Stimulated activated CD8-positive, alpha-beta memory T cell treated with anti-CD3 and anti-CD28 coated beads, Interleukin-7, amount 100 ng/mL, for 24 hours (primary cell): ENCODE measurements at places on chromosomes 7 and 10.

- no peak for DNase-seq
Measured at GRCh38 chr7:93861325-93861949, 29.1 kb downstream of the TFPI2 start.

- DNase-seq, result no peak
Measured at GRCh38 chr7:132414857-132415256, 161.4 kb downstream of the PLXNA4 start.

DNA sequence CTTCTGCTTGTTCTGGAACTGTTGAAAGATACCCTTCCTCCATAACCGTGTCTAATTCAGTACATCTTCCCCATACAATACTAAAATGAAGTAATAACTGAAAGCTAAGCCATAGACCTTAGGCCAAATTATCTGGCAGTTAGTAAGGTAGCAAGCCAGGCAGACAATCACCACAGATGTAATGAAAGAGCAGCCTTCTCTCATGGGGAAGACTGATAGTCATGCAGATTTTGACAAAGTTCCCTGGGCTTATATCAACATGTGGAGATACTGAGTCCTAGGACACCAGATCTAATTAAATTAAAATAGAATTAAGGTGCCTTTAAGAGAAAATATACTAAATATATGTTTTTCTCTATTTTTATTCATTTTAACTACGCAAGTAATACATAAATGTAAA, 61.5 kb downstream of the PON1 start:
- no peak for DNase-seq

DNA sequence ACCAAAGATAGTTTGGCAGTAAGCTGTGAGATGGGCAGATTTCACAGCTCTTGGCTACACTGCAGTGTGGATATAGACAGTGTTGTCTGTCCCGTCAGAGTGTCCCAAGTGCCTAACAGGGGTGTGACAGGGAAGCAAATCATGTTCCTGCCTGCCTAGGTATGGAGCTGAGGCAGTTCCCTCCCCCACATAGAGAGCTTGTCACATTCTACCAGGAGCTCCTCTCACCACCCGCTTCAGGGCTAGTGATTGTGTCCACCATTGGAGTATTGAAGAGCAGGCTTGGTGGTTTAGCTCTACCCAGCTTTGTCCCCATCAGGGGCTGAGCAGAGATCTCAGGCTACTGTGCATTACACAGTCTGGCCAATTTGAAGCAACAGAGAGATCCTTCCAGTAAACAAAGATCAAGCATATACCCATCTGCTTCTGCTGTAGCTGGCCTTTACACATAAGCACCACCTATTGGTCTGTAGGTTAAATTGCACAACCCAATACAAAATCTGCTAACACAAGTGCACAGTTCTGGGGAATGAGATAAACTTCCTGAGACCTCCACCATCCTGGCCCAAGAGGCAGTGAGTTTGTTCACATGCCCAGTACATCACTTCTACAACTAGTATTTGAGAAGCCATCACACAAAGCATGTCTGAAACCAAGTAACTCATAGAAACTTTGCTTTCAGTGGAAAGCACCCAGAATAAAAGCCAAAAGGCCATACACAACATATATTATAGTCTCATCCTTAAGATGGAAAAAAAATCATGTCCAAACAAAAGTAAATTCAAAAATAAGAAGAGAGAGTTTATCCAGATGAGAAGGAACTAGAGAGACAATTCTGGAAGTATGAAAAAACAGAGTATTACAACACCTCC, 67.3 kb downstream of the GLCCI1 start:
- DNase-seq, result no peak

- DNase-seq, result no peak
Measured at GRCh38 chr10:102106998-102107397, 13.2 kb downstream of the LDB1 start.

GRCh38 chr7:141884539-141885225, 31.5 kb upstream of the OR9A4 start:
- no peak for DNase-seq
